ENCODE measurements at places on chromosomes 1 and 21. TPM values are rescaled to one million over a fixed set of nuclear protein-coding genes. Genes with fewer than 3 reads are reported as not detected.
A peak's percentile ranks its signal among the peaks of the same experiment; 100 is the strongest.

PAPPA2 gene
- 1.6 TPM for total RNA-seq

DNA sequence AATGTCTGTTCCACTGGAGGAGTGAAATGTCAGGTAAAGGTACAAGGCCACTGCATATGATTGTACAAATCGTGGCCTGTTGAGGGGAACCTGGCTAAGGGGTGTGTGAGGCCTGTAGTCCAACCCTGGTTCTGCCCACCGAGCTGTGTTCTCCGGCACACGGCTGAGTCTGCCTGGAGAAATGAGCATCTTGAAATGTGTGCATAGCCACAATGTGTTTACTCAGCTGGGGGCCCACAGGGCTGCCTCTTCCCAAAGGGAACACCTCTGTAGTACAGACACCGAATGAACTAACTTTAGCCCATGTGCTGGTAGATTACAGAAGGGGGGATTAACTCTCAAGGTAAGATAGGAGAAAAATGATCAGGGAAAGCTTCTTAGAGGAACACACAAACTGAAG, 30.2 kb downstream of the AK4 start:
- peaks cover 9% of the 10 kb centered on the region for H3K4me1 ChIP-seq
- H3K4me3 ChIP-seq = no peak overlapping the region
- H3K27ac ChIP-seq = no peak overlapping the region
- no peak for DNase-seq
- H3K36me3 ChIP-seq = no peaks in the 10 kb centered on the region
- H3K27me3 ChIP-seq = no peaks in the 10 kb centered on the region

OR2L3 gene
- not detected for total RNA-seq

- DNase-seq = no peak
- no peaks in the 10 kb centered on the region for H3K36me3 ChIP-seq
- H3K4me3 ChIP-seq = no peak overlapping the region
- H3K27ac ChIP-seq = no peak overlapping the region
- no peaks in the 10 kb centered on the region for H3K4me1 ChIP-seq
- no peaks in the 10 kb centered on the region for H3K27me3 ChIP-seq
These were observed 5.9 kb downstream of the TNR start for GRCh38 chr1:175737451-175737850.

- no peaks in the 10 kb centered on the region for H3K36me3 ChIP-seq
- no peaks in the 10 kb centered on the region for H3K27me3 ChIP-seq
- H3K4me1 ChIP-seq = no peaks in the 10 kb centered on the region
- no peak for DNase-seq
These were observed 122.4 kb downstream of the AKT3 start for GRCh38 chr1:243727503-243728203.

PATJ gene
- 60.0 TPM for total RNA-seq

NGF gene
- 0.38 TPM for total RNA-seq

GRCh38 chr1:185652348-185652747, 81.8 kb upstream of the HMCN1 start:
- no peaks in the 10 kb centered on the region for H3K36me3 ChIP-seq
- peaks cover 2% of the 10 kb centered on the region for H3K4me1 ChIP-seq
- no peaks in the 10 kb centered on the region for H3K27me3 ChIP-seq
- H3K27ac ChIP-seq = no peak overlapping the region
- DNase-seq = no peak

- H3K27me3 ChIP-seq = peaks cover 14% of the 10 kb centered on the region
- peak within 1 kb of the TSS; percentile 83 for H3K4me3 ChIP-seq
- peak within 1 kb of the TSS; percentile 40 for H3K27ac ChIP-seq
- H3K36me3 ChIP-seq = no peaks in the 10 kb centered on the region
These were observed at the start of gene VASH2 for GRCh38 chr1:212950243-212951125. TSS of gene VASH2 (plus strand) at chr1:212950541. CDS start at chr1:212951543, 1,002 bp downstream.

DNA sequence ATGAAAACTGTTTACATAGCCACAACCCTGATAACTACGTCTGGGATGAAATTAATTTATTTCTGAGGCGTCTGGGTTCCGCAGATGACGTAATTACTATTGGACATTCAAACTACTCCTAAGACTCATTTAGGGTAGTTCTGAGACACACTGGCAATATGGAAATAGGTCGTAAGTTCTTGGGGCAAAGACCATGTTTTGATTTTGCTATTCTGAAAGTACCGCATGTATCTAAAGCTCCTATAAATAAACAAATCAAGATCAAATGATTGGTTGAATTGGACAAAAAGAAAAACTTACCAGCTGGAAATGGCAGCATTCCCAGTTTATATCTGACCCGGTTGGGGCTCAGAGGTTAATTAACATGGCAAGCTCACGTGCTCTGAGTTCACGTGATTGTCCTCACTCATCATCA, 74.3 kb downstream of the DHRS3 start:
- H3K4me1 ChIP-seq = no peaks in the 10 kb centered on the region
- no peak overlapping the region for H3K27ac ChIP-seq
- DNase-seq = no peak

VTCN1 gene
- total RNA-seq = not detected

DNA sequence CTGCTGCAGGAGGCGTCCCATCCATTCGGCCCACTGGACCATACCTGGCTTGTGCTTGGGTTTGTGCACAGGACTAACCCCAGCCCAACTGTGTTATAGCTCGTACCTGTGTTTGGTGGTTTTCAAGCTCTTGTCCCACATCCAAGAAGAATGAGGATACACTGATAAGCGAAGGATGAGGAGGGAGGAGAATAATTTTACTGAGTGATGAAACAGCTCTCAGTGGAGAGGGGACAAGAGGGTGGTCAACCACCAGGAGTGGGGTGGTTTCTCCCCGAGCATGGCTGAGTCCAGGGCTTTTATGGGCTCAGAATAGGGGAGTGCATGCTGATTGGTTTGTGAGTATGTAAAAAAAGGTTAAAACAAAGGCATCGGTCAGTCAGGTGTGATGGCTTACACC, 12.1 kb upstream of the USP48 start:
- H3K4me3 ChIP-seq = no peak overlapping the region
- H3K36me3 ChIP-seq = no peaks in the 10 kb centered on the region
- no peak overlapping the region for H3K27ac ChIP-seq
- no peaks in the 10 kb centered on the region for H3K27me3 ChIP-seq
- H3K4me1 ChIP-seq = no peaks in the 10 kb centered on the region
- DNase-seq = no peak

OR10J1 gene
- not detected for total RNA-seq

DNA sequence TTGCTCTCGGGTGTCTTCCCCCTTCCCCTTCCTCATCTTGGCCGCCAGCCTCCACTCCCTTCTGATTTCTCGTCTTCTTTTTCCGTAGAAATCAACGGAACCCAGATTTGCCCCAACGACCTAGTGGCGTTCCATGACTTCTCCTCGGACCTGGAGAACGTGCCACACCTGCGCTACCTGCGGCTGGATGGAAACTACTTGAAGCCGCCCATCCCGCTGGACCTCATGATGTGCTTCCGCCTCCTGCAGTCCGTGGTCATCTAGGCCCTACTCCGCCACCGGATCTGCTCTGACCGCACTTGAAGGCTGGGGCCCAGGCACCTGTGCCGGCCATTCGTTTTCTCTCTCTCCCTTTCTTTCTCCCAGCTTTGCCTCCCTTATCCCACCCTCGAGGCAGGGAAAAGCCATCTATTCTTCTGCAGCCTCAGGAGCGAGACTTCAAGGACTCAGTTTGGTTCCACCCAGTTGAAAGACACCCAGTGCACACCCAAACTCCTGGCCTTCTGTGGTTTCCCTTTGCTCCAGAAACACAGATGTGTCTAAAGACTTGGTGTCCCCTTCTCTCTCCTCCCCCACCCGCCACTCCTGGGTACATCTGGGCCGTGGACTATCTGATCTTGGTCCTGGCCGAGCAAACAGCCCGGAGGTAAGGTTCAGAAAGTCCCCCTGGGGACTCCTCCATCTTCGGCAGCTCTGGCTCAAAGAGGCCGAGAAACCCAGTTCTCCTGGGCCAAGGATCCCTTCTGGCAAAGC, 7.2 kb upstream of the OPTC start:
- no peak overlapping the region for H3K4me3 ChIP-seq
- DNase-seq = no peak
- H3K36me3 ChIP-seq = no peaks in the 10 kb centered on the region
- H3K4me1 ChIP-seq = no peaks in the 10 kb centered on the region

FMO1 gene
- not detected for total RNA-seq

GRCh38 chr1:230794431-230794830, 47.2 kb downstream of the CAPN9 start:
- no peaks in the 10 kb centered on the region for H3K36me3 ChIP-seq
- no peak overlapping the region for H3K4me3 ChIP-seq
- peaks cover 4% of the 10 kb centered on the region for H3K4me1 ChIP-seq
- no peak overlapping the region for H3K27ac ChIP-seq
- H3K27me3 ChIP-seq = no peaks in the 10 kb centered on the region

- DNase-seq = no peak
- no peak overlapping the region for H3K27ac ChIP-seq
- no peaks in the 10 kb centered on the region for H3K27me3 ChIP-seq
- no peak overlapping the region for H3K4me3 ChIP-seq
- H3K36me3 ChIP-seq = no peaks in the 10 kb centered on the region
- H3K4me1 ChIP-seq = no peaks in the 10 kb centered on the region
These were observed 119.8 kb downstream of the TPR start for GRCh38 chr1:186255266-186255665.

DNA sequence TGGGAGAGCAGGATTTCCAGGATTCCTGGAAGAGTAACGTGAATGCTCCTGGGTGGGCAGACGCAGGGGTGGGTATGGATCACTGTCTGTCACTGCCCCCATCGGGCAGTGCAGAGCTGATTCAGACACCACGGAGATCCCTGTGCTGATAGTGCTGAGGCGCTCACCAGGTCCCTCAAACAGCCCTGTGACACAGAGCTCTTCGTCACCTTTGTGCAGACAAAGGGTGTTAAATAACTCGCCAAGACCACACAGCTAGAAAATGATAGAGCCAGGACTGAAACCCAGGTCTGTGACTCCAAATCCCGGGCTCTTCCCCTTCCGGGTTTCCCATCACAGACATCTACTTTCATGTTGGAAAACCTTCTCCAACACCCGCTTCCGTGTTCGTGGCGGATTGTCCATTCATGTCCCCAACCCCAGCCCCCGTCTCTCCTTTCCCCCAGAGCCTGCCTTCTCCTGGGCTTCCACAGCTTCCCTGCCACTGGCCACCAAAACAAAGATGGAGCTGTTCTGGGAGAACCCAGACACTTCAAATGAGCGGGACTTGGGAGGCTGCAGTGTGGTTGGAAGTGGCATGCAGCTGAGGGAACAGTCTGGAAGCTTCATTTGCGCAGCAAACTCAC, 2.6 kb downstream of the EFHD2 start:
- H3K4me1 ChIP-seq = peaks cover 30% of the 10 kb centered on the region
- no peaks in the 10 kb centered on the region for H3K27me3 ChIP-seq
- H3K27ac ChIP-seq = no peak overlapping the region
- DNase-seq = peak; percentile 77
- H3K36me3 ChIP-seq = peaks cover 27% of the 10 kb centered on the region
- peak overlapping the region; percentile 90 for H3K4me3 ChIP-seq

DNA sequence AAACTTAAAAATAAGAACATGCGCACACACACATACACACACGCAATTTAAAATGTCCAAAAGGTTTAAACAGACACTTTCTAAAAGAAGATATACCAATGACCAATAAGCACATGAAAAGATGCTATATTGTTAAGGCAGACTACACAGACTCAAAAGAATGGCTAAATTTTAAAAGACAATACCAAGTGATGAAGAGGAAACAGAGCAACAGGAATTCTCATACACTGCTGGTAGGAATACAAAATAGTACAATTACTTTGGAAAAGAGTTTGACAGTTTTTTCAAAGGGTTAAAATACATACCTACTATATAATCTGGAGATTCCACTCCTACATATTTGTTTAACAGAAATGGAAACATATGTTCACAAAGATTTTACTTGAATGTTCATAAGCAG, 239.6 kb upstream of the SAMSN1 start:
- DNase-seq = no peak
- no peak overlapping the region for H3K4me3 ChIP-seq
- no peaks in the 10 kb centered on the region for H3K27me3 ChIP-seq
- no peaks in the 10 kb centered on the region for H3K4me1 ChIP-seq

UBASH3A gene
- total RNA-seq = not detected

GRCh38 chr1:42853116-42853884, 6.9 kb downstream of the ZNF691 start:
- H3K27ac ChIP-seq = no peak overlapping the region
- no peaks in the 10 kb centered on the region for H3K27me3 ChIP-seq
- H3K4me3 ChIP-seq = no peak overlapping the region
- peaks cover 36% of the 10 kb centered on the region for H3K36me3 ChIP-seq
- DNase-seq = no peak

- no peaks in the 10 kb centered on the region for H3K27me3 ChIP-seq
- no peak overlapping the region for H3K4me3 ChIP-seq
- no peaks in the 10 kb centered on the region for H3K4me1 ChIP-seq
- peak; percentile 88 for DNase-seq
- H3K36me3 ChIP-seq = no peaks in the 10 kb centered on the region
- no peak overlapping the region for H3K27ac ChIP-seq
These were observed 10.7 kb downstream of the ATP1A4 start for GRCh38 chr1:160161965-160162705.

DNA sequence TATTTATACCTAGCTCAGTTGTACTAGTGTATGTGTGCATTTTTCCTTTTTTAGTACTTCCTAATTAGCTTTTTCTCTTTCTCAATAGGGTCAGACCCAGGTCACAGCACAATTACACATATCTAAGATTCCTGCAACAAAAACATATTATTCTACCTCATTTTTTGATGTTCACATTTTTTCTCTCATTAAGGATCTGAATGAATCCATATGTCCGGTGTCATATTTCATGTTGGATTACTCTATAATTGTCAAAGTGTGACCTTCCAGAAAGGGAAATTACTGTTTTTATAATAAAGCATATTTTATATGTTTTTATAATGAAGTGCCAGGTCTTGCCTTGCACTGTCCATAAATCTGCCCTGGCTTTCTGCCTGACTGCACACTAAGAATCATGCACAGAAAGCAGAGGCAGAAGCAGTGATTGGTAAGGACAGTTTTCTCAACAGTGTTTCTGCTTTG, 143.7 kb downstream of the KCNT2 start:
- H3K27me3 ChIP-seq = no peaks in the 10 kb centered on the region
- no peak overlapping the region for H3K27ac ChIP-seq

GRCh38 chr1:150530491-150531159, 15.1 kb downstream of the FALEC start:
- no peak overlapping the region for H3K4me3 ChIP-seq
- no peaks in the 10 kb centered on the region for H3K36me3 ChIP-seq
- H3K27ac ChIP-seq = no peak overlapping the region
- H3K27me3 ChIP-seq = no peaks in the 10 kb centered on the region

GLIS1 gene
- 3.1 TPM for total RNA-seq

DNA sequence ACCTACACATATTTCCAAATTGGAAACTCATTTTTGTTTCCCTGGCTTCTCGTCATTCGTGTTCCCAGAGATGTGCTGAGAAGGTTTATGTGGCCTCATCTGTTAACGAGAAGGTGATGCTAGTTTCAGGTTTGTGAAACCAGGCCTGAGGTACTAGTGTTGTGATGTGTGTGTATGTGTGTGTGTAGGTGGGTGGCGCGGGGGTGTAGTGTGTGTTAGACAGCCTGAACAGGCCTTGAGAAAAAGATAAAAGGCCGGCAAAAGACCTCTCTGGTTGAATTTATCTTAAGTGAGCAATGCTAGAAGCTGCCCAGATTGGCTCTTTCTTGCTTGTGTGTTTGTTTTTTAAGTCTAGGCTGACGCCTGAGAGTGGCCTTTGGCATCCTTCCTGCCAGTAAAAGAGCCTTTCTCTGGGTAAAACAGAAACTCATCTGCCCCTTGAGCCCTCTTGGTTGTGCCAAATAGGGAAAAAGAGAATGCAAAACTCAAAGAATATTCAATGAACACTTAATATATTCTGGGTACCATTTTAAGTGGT, 65.8 kb upstream of the HSD17B7 start:
- DNase-seq = no peak
- no peak overlapping the region for H3K4me3 ChIP-seq
- no peaks in the 10 kb centered on the region for H3K4me1 ChIP-seq
- no peaks in the 10 kb centered on the region for H3K36me3 ChIP-seq

HCN3 gene
- total RNA-seq = 9.8 TPM

- no peak overlapping the region for H3K27ac ChIP-seq
- H3K36me3 ChIP-seq = no peaks in the 10 kb centered on the region
- DNase-seq = no peak
- no peak overlapping the region for H3K4me3 ChIP-seq
These were observed 1678.1 kb downstream of the KCNT2 start for GRCh38 chr1:194930132-194930531.

All from endodermal cell (in vitro differentiated cells).